ENCODE measurements at places on chromosomes 6 and 20. TPM values are rescaled to one million over a fixed set of nuclear protein-coding genes. Genes with fewer than 3 reads are reported as not detected.

DNA sequence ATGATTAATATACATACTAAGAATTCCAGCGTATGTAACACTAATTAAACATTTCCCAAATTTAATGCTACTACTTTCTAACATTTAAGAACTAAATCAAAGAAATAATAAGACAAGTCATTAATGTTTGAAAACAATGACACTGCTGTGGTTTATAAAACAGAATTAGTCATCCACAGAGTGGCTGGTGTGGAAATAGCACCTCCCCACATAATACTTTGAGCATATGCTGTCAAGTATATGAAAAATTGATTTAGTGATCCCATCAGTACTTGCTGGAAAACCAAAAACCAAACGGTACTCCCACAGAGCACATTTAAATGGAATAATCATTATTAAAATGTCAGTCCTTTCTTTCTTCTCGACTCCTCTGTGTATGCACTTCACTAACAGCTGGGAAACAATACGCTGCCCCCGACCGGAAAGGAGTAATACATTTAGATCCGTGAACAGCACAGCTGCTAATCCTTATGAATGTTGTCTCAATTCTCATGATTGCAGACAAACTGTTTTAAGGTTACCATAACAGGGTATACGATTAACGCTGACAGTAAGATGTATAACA is 78.4 kb downstream of the PREP start:
- no peak for DNase-seq
- peaks cover 76% of the 10 kb centered on the region for H3K36me3 ChIP-seq
- no peaks in the 10 kb centered on the region for H3K4me1 ChIP-seq
- H3K27ac ChIP-seq: no peak overlapping the region
- H3K27me3 ChIP-seq: no peaks in the 10 kb centered on the region
- no peak overlapping the region for H3K4me3 ChIP-seq

DNA sequence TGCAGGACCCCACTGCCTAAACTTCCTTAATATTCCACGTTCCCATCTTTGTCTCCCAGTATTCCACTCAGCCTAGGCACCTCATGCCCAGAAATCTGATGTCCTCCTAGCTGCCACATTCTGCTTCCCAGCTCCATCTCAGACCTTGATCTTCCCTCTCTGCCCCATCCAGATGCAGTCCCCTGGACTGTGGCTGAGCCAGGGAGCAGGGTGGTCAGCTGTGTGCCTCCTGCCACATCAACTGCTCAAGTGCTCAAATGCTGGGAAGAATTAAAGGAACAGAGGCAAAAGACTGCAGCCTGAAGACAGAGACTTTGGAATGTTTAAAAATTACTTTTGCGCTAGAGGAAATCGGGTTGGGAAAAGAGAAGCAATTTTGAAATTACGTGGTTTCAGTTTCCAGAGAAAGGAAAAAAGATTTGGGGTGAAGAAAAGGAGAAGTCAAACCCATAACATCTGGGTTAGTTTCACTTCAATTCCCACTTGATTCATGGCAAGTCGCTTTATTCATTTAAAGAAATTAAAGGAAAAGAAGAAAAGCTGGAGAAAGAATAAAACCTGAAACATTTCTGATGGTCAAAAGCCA is 704.8 kb downstream of the PTPRT start:
- no peaks in the 10 kb centered on the region for H3K27me3 ChIP-seq
- no peak overlapping the region for H3K27ac ChIP-seq
- no peaks in the 10 kb centered on the region for H3K36me3 ChIP-seq
- no peak for DNase-seq
- no peaks in the 10 kb centered on the region for H3K4me1 ChIP-seq
- no peak overlapping the region for H3K4me3 ChIP-seq

The STXBP5 gene
- 19.5 TPM for total RNA-seq

The GLP1R gene
- not detected for total RNA-seq

DNA sequence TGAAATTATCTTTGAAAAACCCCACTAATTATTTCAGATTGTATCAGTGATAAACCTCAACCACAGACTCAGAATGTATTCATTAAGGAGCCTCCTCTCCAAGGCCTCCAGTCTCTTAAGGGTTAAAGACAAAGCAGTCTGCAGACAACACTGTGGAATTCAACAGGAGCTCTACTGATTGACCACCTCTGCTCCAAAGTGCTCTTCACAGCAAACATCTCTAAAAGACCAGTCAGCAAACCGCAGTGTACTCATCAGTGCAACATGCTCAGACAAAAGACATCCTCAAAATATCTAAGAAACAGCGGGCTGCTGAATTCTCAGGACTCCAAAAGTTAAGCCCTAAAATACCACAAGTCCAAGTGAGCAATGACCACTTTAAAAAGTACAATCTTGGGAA is 42.0 kb downstream of the UQCC1 start:
- no peak overlapping the region for H3K27ac ChIP-seq
- H3K4me3 ChIP-seq: no peak overlapping the region
- H3K36me3 ChIP-seq: peaks cover 55% of the 10 kb centered on the region

- no peak for DNase-seq
- peaks cover 19% of the 10 kb centered on the region for H3K4me1 ChIP-seq
- no peak overlapping the region for H3K27ac ChIP-seq
- H3K4me3 ChIP-seq: no peak overlapping the region
- no peaks in the 10 kb centered on the region for H3K27me3 ChIP-seq
- no peaks in the 10 kb centered on the region for H3K36me3 ChIP-seq
Measured at GRCh38 chr6:14673201-14673600, 555.6 kb downstream of the CD83 start.

DNA sequence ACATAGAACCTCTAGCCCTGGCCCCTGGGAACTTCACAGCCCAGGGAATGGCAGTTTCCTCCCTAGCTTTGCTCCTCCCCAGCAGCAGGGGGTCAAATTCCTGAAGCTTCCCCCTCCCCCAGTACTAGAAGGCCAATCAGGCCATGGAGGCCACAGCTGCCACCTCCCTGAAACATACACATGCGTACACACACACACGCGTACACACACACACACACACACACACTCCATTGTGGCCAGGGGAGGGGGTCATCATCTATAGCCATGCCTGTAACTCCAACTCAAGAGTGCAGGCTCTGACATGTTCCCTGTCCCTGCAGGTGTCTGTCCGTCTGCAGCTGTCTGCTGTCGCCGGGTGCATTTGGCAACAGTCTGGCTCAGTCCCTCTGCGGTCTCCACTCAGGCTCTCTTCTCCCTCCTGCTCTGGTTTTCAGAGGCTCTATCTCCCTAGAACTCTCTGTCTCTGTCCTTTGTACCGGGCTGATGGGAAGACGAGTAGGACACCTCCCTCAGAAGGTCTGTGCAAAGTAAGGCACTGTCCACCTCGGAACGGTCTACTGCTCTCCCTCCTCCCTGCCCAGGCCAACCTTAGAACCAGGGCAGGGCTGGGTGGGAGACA is 1.4 kb downstream of the LRFN2 start:
- H3K36me3 ChIP-seq: no peaks in the 10 kb centered on the region
- no peak overlapping the region for H3K27ac ChIP-seq
- H3K27me3 ChIP-seq: peaks cover 41% of the 10 kb centered on the region

The SAMD3 gene
- total RNA-seq: not detected

DNA sequence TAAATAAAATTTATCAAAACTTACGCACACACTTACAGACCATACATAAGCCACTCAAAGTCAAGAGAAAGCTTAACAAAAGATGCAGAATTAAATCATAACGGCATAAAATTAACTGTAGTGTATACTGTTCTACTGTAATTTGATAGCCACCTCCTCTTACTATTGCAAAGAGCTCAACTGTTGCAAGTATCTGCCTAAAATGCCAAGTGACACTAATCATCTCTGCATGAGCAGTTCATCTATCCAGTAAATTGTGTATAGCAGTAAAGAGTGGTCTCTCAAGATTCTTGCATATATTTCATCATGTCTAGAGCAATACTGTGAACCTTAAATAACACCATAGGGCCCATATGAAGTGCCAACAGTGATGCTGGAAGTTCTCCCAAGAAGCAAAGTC is 12.3 kb downstream of the OR2H2 start:
- H3K36me3 ChIP-seq: peaks cover 11% of the 10 kb centered on the region
- H3K27ac ChIP-seq: no peak overlapping the region
- H3K4me1 ChIP-seq: no peaks in the 10 kb centered on the region
- no peak overlapping the region for H3K4me3 ChIP-seq
- H3K27me3 ChIP-seq: peaks cover 2% of the 10 kb centered on the region

- peaks cover 26% of the 10 kb centered on the region for H3K4me1 ChIP-seq
- DNase-seq: no peak
- peaks cover 78% of the 10 kb centered on the region for H3K36me3 ChIP-seq
- no peak overlapping the region for H3K4me3 ChIP-seq
- H3K27ac ChIP-seq: peak overlapping the region; percentile 90
Measured at GRCh38 chr20:32231847-32232246, 24.2 kb downstream of the POFUT1 start.

The MARCKS gene
- 100 TPM for total RNA-seq

The MAN1A1 gene
- total RNA-seq: 18.1 TPM

The NMBR gene
- total RNA-seq: not detected

- peaks cover 19% of the 10 kb centered on the region for H3K4me1 ChIP-seq
- H3K27ac ChIP-seq: no peak overlapping the region
- H3K36me3 ChIP-seq: no peaks in the 10 kb centered on the region
- peaks cover 47% of the 10 kb centered on the region for H3K27me3 ChIP-seq
- no peak for DNase-seq
Measured at GRCh38 chr6:44272999-44273566, 2.8 kb downstream of the TMEM151B start.

- H3K4me3 ChIP-seq: peak overlapping the region; percentile 98
- peaks cover 53% of the 10 kb centered on the region for H3K4me1 ChIP-seq
- peak overlapping the region; percentile 86 for H3K27ac ChIP-seq
- H3K36me3 ChIP-seq: peaks cover 27% of the 10 kb centered on the region
Measured at GRCh38 chr6:83860359-83860755, 868 bp downstream of the CYB5R4 start.

GRCh38 chr6:121999456-122000065 is 399.9 kb upstream of the HSF2 start:
- no peaks in the 10 kb centered on the region for H3K27me3 ChIP-seq
- no peak overlapping the region for H3K27ac ChIP-seq
- no peaks in the 10 kb centered on the region for H3K36me3 ChIP-seq
- no peak for DNase-seq

The WFDC10B gene
- total RNA-seq: not detected

The LY6G6F gene
- total RNA-seq: not detected

- H3K27ac ChIP-seq: no peak overlapping the region
- DNase-seq: no peak
- peaks cover 70% of the 10 kb centered on the region for H3K4me1 ChIP-seq
- H3K27me3 ChIP-seq: no peaks in the 10 kb centered on the region
Measured at GRCh38 chr6:15409301-15410125, 163.6 kb downstream of the JARID2 start.

DNA sequence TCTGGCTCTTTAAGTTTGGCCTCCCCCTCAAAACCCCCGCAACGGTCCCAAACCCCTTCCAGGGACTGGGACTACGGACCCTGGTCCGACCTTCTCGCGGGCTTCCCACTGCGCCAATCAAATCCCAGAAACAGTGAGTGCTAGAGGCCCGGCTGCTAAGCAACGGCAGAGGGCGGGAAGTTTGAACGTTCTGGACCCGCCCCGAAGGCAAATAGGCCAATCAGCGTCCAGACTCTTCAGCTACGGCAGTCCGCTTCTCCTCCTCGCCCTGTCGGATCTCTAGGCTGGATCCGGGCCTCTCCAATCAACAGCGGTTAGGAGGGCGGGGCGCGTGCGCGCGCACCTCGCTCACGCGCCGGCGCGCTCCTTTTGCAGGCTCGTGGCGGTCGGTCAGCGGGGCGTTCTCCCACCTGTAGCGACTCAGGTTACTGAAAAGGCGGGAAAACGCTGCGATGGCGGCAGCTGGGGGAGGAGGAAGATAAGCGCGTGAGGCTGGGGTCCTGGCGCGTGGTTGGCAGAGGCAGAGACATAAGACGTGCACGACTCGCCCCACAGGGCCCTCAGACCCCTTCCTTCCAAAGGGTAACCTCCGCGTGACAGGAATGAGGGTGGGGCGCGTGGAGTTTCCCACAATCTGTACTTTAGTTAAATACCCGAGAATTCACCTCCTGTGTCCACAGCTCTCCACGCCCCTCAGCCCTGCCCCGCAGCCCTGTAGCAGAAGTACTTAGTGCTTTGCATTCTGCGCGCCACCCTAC is at the start of gene MSH5:
TSS of gene MSH5 (plus strand) at position 367 of the 758 bp plus-strand sequence. CDS start 462 bp downstream, outside the sequence.
- H3K27ac ChIP-seq: peak within 1 kb of the TSS; percentile 94
- no peaks in the 10 kb centered on the region for H3K27me3 ChIP-seq
- peaks cover 30% of the 10 kb centered on the region for H3K36me3 ChIP-seq
- DNase-seq: peak; percentile 90

GRCh38 chr6:145561095-145562072 is 173.9 kb downstream of the EPM2A start:
- no peak overlapping the region for H3K4me3 ChIP-seq
- DNase-seq: no peak
- H3K4me1 ChIP-seq: no peaks in the 10 kb centered on the region
- no peak overlapping the region for H3K27ac ChIP-seq
- H3K36me3 ChIP-seq: no peaks in the 10 kb centered on the region

The LY6G6C gene
- total RNA-seq: not detected

DNA sequence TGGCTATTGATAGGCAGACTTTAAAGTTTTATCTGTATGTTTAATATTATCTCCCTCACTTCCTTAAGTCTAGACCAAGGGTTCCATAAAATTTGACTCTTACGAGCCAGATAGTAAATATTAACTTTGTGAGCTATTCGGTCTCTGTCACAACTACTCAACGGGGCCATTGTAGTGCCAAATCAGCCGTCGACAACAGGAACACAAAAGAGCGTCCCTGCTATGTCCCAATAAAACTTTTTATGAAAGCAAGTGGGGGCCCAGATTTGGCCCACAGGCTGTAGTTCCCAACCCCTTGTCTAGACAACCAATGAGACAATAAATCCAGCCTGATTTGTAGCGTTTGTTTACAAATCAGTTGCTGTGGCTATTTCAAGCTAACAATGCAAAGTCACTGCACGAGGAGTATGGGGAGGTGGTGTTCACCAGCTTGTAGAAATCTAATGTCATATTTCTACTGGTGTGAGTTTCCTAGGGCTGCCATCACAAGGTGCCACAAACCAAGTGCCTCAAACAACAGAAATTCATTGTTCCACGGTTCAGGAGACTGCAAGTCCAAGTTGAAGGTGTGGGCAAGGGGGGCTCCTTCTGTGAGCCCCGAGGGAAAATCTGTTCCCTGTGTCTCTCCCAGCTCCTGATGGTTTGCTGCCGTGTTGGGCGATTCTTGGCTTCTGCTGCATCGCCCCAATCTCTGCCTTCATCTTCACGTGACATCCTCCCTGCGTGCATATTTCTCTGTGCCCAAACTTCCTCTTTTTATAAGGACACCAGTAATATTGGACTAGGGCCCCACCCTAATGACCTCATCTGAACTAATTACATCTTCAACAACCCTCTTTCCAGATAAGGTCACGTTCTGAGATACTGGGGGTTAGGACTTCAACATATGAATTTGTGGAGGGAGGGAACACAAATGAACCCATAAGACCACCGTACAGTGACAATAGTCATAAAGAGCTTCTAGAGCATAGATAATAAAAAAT is 356.0 kb upstream of the JARID2 start:
- no peak overlapping the region for H3K27ac ChIP-seq
- H3K36me3 ChIP-seq: no peaks in the 10 kb centered on the region

GRCh38 chr6:139939189-139939979 is 564.9 kb upstream of the CITED2 start:
- H3K4me1 ChIP-seq: peaks cover 13% of the 10 kb centered on the region
- no peak for DNase-seq
- H3K4me3 ChIP-seq: no peak overlapping the region
- no peaks in the 10 kb centered on the region for H3K27me3 ChIP-seq

Data from activated B cell treated with CpG ODN at 0.5 μM for 24 hours (primary cell).